ENCODE measurements at places on chromosomes 7 and 10.

DNA sequence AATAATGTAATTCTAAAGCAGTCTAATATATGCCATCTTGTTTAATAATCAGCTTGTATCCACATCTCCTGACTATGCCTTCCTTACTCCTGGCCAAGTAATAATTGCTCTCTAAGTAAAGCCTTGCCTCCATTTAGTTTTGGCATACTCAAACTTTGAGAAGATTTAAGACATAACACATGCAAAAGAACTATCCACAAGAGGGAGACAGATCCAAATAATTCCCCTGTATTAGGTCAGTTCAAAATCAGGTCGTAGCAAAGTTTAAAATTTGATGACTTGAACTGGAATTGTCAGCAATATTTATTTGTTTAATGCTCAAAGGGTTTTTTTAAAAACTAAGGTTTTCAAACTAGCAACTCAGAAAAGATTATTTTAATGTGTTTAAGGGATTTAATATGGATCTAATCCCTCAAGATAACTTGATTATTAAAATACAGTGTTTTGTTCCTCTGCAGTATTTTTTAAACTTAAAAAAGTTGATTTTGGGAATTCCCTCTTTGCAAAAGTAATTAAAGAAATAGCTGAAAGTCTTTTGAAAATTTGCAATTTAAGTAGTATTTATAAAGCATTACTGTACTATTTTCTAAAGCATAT lies 95.3 kb downstream of the HDAC9 start:
- no peak for DNase-seq

GRCh38 chr7:17054206-17054605 lies 172.4 kb upstream of the AGR3 start:
- DNase-seq = no peak

- DNase-seq = no peak
These were observed 69.7 kb downstream of the MRC1 start for GRCh38 chr10:17878896-17879295.

DNA sequence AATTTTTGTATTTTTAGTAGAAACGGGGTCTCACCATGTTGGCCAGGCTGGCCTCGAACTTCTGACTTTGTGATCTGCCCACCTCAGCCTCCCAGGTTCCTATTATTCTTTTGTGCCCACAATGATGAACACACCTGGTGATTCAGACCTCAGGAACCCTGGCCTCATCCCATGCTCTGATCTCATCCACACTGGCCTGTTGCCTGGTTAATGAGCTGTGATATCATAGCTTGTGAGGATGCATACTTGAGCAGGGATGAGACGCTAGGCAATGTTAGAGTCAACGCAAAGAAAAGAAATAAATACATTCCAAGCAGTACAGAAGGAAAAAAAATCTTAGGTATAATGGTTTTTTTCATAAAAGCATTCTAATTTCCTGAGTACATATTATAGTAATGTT lies 82.4 kb upstream of the RNF32 start:
- DNase-seq = no peak

GRCh38 chr7:100682991-100683658 lies 9.6 kb downstream of the GNB2 start:
- no peak for DNase-seq

GRCh38 chr7:10225275-10225674 lies 748.4 kb upstream of the PHF14 start:
- DNase-seq = no peak

DNA sequence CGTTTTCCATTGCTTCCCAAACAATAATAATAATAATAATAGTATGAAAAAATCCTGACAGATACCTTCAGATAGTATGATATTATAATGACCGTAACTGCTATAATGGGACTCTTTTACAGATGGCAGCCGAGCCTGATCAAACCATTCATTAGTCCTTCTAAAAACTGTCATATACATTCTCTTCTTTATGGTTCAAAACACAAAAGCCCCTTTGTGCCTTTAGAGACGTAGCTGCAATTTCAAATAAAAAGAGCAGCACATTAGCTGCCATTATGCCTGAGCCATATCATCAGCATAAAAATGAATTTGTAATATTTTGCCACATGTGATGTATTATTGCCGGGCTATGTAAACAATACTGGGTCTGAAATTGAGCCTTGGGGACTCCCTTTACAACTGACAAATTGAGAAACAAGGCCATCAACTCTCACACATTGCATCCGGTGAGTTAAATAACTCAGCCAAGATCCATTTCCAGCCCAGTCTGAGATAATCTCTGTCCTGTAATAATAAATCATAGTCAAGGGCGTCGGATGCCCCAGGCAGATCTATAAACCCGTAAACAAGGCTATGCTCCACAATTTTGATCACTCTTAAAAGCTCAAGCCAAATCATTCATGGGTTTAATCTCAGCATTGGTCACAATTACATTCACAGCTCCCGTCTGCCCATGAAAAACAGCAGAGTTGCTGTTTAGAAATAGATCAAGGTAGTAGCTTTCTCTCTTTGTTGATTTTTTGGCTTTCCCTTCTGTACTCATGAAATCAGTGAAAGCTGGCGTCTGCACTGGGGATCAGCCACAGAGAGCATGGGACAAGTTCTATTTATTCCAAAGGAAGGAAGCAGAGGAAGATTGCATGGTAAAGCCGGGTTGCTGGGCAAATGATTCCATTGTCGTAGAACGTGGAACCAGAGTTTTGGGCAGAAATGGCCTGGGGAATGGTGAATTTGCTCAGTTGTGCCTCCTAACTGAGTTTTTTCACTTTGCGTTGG lies 150.1 kb upstream of the BMPER start:
- no peak for DNase-seq

DNA sequence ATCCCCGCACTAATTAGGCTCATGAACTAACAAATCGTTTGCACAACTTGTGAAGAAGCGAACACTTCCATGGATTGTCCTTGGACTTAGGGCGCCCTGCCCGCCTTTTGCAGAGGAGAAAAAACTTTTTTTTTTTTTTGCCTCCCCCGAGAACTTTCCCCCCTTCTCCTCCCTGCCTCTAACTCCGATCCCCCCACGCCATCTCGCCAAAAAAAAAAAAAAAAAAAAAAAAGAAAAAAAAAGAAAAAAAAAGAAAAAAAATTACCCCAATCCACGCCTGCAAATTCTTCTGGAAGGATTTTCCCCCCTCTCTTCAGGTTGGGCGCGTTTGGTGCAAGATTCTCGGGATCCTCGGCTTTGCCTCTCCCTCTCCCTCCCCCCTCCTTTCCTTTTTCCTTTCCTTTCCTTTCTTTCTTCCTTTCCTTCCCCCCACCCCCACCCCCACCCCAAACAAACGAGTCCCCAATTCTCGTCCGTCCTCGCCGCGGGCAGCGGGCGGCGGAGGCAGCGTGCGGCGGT lies at the start of gene EMX2:
Gene EMX2 (plus strand): TSS at position 41 of the 519 bp plus-strand sequence. CDS start 522 bp downstream, outside the sequence.
- no peak for DNase-seq

GRCh38 chr7:127706766-127707165 lies 54.8 kb downstream of the SND1 start:
- no peak for DNase-seq

DNA sequence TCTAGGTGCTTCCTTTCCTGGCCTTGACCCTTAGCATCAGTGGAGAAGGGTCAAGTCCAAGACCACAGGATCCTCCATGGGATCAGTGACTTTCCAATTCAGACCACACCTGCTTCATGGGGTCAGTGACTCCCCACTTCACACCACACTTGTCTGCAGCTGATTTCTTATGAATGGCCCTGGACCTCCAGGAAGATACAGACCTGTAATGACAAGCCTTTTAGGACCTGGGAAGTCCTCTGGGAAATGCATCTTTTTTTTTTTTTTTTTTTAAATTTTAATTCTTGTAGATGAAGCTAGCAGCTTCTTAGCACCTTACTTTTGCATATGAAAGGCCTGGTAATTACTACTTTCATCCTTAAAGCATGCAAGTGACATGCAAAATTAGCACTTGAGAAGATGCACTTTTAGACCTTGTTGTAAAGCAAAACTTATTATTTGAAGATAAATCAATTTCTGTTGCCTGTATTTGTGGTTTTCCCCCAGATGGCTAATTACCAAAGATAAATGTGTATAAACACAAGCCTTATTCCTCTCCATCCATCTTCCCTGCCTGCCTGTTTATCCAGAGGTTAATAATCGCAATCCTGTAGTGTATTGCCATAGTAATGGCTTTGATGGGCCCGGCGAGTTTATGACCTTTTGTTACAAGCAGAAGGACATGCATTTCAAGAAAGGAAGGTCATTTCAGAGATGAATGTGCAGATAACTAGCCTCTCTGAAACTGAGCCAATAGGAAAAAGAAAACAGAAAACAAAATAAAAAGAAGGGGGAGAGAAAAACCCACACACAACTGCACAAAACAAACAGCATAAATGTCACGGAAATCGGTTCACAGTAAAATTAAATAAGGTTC lies 1018.7 kb downstream of the TYW1 start:
- DNase-seq = no peak

- no peak for DNase-seq
These were observed 35.9 kb downstream of the INSIG1 start for GRCh38 chr7:155333346-155334234.

DNA sequence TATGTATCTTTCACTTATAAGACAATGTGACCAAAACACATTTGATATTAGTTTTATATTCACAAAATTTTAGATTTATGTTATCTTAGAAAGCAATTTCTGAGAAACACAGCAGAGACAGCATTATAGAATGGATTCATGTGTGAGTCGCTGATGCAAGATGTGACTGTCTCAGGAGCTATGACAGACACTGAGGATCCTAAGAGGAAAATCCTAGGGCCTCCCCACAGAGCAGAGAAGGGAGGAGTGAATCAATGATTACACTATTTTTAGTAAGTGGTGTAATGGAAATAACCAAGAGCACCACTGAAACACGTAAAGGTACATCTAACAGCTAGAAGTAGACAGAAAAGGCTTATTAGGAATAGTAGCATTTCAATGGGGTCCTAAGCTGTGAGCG lies 204.0 kb upstream of the PTN start:
- no peak for DNase-seq

Data from activated CD4-positive, alpha-beta T cell treated with anti-CD3 and anti-CD28 coated beads for 48 hours (primary cell).